ENCODE measurements at places on chromosomes 6 and 20. TPM values are rescaled to one million over a fixed set of nuclear protein-coding genes. Genes with fewer than 3 reads are reported as not detected.

DNA sequence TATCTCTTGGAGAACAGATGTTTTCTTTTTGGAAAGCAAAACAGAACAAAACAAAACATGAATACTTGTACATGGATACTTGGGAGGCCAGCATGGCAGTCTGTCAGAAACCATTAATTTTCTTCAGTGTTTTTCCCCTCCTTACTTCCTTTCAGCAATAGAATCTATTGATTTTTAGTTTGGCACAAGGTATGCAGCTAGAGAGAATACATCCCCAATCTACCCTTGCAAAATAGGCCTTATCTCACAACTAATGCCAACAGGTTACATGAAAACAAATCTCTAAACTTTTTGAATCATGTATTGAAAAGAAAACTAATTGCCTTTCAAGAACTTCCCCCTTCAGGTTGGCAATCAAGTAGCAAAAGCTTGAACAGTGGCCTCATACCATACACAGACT lies 2.8 kb downstream of the PGK2 start:
- no peak for DNase-seq

GRCh38 chr6:154280521-154280920 lies 76.1 kb downstream of the IPCEF1 start:
- no peak for DNase-seq

GRCh38 chr6:20169119-20169557 lies 43.1 kb downstream of the MBOAT1 start:
- DNase-seq: no peak

DNA sequence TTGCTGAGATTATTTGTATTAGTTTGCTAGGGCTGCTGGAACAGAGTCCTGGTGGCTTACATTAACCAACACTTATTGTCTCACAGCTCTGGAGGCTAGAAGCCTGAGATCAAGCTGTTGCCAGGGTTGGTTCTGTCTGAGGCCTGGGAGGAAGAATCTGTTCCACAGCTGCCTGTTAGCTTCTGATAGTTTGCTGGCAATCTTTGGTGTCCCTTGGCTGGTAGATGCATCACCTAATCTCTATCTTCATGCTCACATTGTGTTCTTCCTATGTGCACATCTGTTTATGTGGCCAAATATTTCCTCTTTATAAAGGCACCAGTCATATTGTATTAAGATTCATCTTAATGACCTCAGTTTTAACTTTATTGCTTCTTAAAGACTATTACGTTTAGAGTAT lies 19.5 kb downstream of the SF3B5 start:
- DNase-seq: no peak

The FLRT3 gene
- 0.69 TPM for total RNA-seq

DNA sequence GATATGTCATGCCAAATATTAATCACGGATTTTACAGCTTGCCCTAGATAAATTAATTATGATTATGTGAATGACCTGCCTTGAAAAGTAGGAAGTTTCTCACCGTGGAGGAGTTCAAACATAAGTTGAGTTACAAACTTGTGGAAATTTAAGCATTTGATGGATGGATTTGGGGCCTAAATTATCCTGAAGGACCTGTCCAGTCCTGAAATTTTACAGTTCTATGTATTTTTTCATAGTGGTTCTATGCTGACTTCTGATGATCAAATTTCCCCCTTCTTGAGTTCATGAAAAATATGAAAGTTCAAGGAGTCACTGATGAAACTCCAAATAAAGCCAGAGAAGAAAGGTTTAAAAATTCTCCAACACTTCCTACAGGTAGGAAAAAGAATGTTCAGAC lies 178.6 kb downstream of the SLC35F1 start:
- DNase-seq: no peak

- DNase-seq: no peak
These were observed 104.0 kb upstream of the FRMD1 start for GRCh38 chr6:168182908-168183612.

The OR2H2 gene
- not detected for total RNA-seq

DNA sequence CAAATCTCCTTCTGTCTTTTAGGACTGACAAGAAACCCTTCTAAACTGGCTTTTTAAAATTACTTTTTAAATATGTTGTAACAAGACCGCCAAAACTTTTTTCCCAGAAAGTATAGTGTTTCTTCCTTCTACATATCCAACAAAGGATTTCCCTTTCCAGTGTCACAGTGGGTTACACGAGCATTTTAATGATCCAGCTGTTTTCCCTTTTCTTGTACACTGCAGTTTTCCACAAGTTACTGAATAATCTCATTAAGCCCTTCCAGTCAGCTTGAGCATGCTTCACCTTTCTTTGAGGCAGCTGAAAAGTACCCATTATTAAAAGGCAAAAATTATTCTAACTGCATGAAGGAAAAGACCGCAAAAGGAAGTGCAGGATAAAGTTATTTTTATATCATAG lies 48.6 kb downstream of the CD24 start:
- DNase-seq: no peak

The RXRB gene
- total RNA-seq: 13.7 TPM

GRCh38 chr6:13635948-13636658 lies 21.0 kb downstream of the NOL7 start:
- DNase-seq: no peak

DNA sequence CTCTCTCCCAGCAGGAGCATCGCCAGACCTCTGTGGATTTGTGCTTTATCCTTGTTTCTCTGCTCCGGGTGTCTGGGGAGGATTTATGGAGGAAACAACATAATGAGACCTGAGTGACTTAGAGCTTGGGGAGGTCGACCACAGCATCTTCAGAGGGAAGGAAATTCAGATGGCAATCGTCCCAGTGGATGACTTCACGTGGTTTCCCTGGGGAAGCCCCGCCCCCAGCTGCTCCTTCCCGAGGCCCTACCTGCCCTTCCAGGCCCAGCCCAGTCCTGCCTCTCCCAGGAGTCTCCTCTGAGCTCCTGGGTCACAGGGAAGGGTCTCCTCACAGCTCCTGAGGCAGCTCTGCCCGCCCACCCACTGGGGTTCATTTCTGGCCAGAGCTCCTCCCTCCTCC lies 430.3 kb upstream of the SULF2 start:
- no peak for DNase-seq

DNA sequence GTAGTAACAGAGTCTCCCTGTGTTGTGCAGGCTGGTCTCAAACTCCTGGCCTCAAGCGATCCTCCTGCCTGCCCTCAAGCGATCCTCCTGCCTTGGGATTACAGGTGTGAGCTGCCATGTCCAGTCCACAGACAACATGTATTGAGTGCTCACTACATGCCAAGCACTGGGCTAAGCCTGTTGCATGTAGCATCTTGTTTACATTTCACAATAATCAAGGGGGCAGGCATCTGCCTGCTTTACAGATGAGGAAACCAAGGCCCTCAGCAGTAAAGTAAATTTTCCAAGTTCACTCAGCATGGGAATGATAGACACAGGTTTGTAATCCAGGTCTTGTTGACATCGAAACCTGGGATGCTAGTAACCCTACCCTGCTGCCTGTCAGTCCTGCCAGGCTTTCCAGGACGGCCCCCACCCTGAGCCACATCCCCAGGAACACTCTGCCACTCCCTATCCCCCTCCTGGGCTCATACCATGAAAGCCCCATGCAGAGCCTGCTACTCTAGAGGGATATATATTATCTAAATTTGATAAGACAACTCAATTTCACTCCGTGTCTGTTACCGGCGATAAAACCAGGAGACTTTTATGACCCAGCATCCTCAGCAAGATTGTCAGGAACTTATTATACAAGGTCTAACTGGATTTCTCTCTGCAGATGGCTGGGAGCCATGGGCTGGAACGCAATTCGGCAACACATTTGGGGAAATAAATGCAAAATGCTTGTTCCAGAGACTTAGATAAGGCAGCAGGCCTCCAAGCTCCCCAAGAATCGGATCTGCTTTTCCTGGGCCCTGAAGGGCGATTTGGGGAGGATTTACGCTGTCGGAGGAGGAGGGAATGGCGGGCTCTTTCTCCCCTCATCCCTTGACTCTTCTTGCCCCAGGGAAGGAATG lies 30.4 kb downstream of the CD40 start:
- no peak for DNase-seq

Data from NCI-H460 (cell line).